Type B pancreatic cell (in vitro differentiated cells): ENCODE measurements at places on chromosomes 3 and 15.

- H3K36me3 ChIP-seq, result peaks cover 25% of the 10 kb centered on the region
- H3K4me1 ChIP-seq, result no peaks in the 10 kb centered on the region
- no peaks in the 10 kb centered on the region for H3K27me3 ChIP-seq
- no peak for DNase-seq
Measured at GRCh38 chr3:113423699-113424098, 17.6 kb downstream of the CFAP44 start.

GRCh38 chr3:134378818-134379217 is 4.6 kb upstream of the AMOTL2 start:
- peaks cover 31% of the 10 kb centered on the region for H3K4me1 ChIP-seq
- no peak overlapping the region for H3K27ac ChIP-seq
- no peaks in the 10 kb centered on the region for H3K27me3 ChIP-seq
- no peaks in the 10 kb centered on the region for H3K36me3 ChIP-seq
- no peak for DNase-seq

DNA sequence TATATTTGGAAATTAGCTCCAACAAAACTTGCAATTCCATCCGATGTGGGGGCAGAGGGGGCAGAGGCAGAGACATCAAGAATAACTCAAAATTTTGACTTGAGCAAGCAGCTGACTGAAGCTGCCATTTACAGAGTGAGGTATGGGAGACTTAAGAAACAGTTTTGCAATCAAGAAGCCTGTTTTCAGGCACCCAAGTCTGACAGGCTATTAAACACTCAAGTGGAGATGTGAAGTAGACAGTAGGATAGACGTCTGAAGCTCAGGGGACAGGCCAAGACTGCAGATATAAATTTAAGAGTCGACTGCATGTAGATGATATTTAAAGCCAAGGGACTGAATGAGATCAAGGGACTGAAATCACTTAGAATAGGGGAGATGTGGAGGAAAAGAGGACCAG is 9.9 kb upstream of the SH3BP5 start:
- H3K4me1 ChIP-seq, result peaks cover 4% of the 10 kb centered on the region
- no peak for DNase-seq
- H3K4me3 ChIP-seq, result no peak overlapping the region
- H3K36me3 ChIP-seq, result no peaks in the 10 kb centered on the region
- H3K27me3 ChIP-seq, result no peaks in the 10 kb centered on the region
- no peak overlapping the region for H3K27ac ChIP-seq

DNA sequence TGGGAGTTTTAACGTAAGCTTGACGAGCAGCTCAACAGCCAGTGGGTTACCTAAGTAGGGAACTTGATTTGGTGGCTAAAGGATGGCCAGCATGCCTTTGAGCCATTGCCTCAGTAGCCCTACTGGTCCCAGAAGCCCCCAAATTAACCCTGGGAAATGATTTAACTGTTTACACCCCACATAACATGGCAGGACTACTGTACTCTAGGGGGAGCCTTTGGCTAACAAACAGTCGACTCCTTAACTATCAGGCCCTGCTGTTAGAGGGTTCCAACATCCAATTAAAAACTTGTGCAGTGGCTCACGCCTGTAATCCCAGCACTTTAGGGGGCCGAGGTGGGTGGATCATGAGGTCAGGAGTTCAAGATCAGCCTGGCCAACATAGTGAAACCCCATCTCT is 9.4 kb upstream of the SMCO1 start:
- H3K4me3 ChIP-seq, result no peak overlapping the region
- DNase-seq, result no peak
- no peak overlapping the region for H3K27ac ChIP-seq
- no peaks in the 10 kb centered on the region for H3K4me1 ChIP-seq
- peaks cover 7% of the 10 kb centered on the region for H3K27me3 ChIP-seq
- peaks cover 5% of the 10 kb centered on the region for H3K36me3 ChIP-seq
